ENCODE measurements at places on chromosomes 4 and X. TPM values are rescaled to one million over a fixed set of nuclear protein-coding genes. Genes with fewer than 3 reads are reported as not detected.

GRCh38 chr4:147371661-147372060, 109.2 kb upstream of the EDNRA start:
- DNase-seq, result no peak

DNA sequence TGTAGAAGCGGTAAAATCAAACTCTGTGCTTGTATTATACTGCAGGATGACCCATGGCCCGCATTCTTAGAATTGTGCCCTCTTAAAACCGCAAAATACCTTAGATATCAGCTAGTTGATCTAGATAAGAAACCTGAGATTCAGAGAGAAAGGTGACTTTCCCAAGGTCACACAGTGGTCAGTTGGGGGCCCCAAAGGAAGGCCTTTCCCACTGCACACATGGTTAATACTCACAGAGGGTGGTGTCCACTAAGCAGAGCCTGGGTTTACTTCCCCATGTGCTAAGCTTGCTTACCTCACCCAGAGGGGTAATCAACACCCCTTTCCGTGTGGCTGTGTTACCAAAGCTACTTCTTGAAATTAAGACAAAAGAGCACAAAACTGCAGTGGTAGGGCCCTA, 66.3 kb downstream of the RBM47 start:
- no peak for DNase-seq

- no peak for DNase-seq
Observed at GRCh38 chr4:22202975-22203710, 254.6 kb upstream of the KCNIP4 start.

GRCh38 chr4:122764821-122765215, 32.3 kb downstream of the BBS12 start:
- no peak for DNase-seq

DNA sequence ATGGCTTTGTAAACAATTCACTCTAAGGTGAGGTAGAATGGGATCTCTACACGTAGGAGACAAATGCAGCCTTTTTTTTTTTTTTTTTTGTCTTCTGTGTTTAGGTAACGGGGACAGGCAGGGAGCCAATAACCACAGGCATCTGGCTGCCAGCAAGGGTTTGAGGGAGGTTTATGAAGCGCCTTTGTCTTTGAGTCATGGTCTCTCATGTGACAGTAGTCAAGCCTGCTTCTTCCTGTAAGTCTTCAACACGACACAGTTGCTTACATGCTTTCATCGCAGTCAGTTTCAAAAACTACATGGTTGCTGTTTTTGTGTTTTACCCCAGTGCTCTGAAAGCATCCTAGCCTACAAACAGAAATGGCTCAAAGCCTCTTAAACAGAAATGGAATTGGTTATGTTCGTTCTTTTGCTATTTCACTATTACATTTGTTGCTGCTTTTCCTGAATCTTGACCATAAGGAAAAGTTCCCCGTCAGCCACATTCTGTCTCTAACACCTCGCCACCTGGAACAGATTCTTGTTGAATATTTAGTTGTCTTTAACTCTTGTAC, 127.8 kb upstream of the METTL14 start:
- no peak for DNase-seq

F8 gene
- total RNA-seq, result 5.6 TPM

CXCL1 gene
- 0.31 TPM for total RNA-seq

All from T-helper 17 cell (primary cell).